ENCODE measurements at places on chromosomes 4 and X. TPM values are rescaled to one million over a fixed set of nuclear protein-coding genes. Genes with fewer than 3 reads are reported as not detected.
A peak's percentile ranks its signal among the peaks of the same experiment; 100 is the strongest.

DNA sequence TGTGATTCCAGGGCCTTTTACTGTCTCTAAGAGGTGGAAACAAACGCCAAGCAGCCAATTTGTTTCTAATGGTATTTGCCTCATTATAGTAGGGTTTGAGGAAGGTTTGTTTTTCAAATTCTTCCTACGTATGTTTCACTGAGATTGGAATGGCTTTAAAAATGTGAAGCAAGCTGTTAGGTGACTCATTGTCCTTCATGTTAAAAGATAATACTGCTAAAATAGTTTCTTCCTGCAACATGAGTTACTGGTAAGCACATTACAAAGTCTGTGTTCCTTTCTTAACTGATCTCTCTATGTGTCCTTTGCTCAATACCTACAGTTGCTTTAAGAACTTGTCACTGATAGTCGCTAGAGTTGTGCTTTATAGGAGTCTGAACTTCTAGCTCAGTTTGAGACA is 1183.9 kb downstream of the RPA4 start:
- no peak for DNase-seq

GRCh38 chr4:155624478-155624877 is 42.2 kb upstream of the GUCY1A1 start:
- DNase-seq, result no peak

The SERPINA7 gene
- not detected for total RNA-seq

The NR0B1 gene
- not detected for total RNA-seq

GRCh38 chr4:101970547-101971155 is 180.1 kb downstream of the BANK1 start:
- no peak for DNase-seq

The GSX2 gene
- not detected for total RNA-seq

The MAD2L1 gene
- total RNA-seq, result 9.4 TPM

GRCh38 chr4:180932370-180933001 is 1310.7 kb upstream of the TENM3 start:
- DNase-seq, result no peak

The TMEM156 gene
- total RNA-seq, result 0.32 TPM

GRCh38 chr4:98816816-98817215 is 112.1 kb downstream of the EIF4E start:
- no peak for DNase-seq

- no peak for DNase-seq
These were observed 1492.2 kb upstream of the TENM3 start for GRCh38 chr4:180751009-180751408.

The USP51 gene
- 1.1 TPM for total RNA-seq

The ARMCX1 gene
- 36.0 TPM for total RNA-seq

The SCRG1 gene
- total RNA-seq, result 59.0 TPM

- DNase-seq, result no peak
These were observed 19.1 kb downstream of the HAUS3 start for GRCh38 chr4:2222838-2223237.

- DNase-seq, result no peak
These were observed 137.5 kb downstream of the ZNF674 start for GRCh38 chrX:46407753-46408130.

The TBC1D8B gene
- 19.8 TPM for total RNA-seq

The TEX13B gene
- not detected for total RNA-seq

The DKK2 gene
- 107 TPM for total RNA-seq

The RAB9A gene
- 18.8 TPM for total RNA-seq

- DNase-seq, result no peak
These were observed 94.7 kb downstream of the LINC00632 start for GRCh38 chrX:140804292-140804691.

DNA sequence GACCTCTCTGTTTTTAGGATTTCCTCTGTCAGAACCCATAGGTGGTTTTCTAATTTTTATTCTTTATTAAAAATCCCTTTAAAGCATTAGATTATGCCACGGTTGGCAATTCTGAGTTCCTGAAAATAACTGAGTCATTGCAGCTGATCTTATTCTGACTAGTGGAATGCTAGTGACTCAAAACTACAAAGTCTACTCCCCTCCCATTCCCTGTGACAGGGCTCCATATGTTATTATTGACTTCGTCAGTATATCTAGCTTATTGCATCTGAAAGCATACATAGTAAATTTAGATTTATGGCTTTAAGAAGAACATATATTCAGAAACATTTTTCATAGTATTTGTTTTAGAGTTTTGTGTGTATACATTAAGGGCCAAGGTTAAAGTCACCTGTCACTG is 38.5 kb downstream of the HERC3 start:
- DNase-seq, result no peak

The TEX11 gene
- not detected for total RNA-seq

The SRPK3 gene
- total RNA-seq, result 0.18 TPM

DNA sequence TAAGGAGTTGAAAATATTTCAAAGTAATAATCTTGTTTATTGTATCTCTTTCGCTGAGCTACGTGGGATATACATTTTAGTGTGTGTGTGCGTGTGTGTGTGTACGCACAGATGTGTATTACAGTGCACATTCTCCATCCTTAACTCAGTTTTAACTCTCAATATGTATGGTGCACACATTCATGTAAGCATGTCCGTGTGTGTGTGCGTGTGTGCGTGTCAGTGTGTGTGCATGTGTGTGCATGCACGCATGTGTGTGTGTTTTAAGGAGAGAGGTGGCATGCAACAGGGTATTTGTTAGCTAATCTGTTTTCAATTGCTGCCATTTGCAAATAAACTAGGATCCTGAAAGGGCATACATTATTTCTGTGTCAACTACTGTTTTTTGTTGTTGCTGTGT is 264.9 kb upstream of the CXorf51A start:
- no peak for DNase-seq

The H2BW2 gene
- 0.59 TPM for total RNA-seq

DNA sequence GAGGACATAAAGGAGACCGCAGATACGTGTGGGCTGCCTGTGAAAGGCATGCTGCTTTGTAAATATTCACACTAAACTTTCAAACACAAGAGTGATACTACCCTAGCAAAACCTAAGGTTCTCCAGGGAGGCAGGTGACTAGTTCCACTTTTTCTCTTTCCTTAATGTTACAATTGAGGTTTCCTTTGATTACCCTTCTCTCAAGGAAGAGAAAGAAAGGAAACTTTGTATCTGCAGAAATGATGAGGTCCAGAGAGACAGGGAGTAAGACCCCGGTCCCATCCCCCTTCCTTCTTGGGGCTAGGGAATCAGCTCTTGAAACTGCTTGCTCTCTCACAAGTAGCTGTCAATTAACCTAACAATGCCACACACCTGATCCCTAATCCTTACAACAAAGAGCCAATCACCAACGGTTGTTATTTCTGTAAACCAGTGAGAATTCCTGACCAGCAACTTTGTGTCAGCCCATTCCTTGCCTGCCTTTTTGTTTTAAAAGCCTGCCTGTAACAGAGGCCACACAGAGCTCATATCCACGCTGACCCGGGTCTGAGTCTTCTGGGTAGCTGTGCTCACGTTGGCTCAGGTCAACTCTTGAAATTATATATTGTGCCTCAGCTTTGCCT is 754.8 kb upstream of the FRG1 start:
- DNase-seq, result no peak

DNA sequence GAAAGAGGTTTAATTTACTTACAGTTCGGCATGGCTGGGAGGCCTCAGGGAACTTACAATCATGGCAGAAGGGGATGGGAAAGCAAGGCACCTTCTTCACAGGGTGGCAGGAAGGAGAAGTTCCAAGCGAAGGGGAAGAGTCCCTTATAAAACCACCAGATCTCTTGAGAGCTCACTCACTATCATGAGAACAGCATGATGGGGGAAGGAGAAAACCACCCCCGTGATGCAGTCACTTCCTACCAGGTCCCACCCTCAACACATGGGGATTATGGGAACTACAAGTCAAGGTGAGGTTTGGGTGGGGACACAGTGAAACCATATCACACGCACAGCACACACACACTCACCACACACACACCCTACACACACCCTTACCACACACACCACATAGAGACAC is 104.3 kb downstream of the DCTD start:
- DNase-seq, result no peak

DNA sequence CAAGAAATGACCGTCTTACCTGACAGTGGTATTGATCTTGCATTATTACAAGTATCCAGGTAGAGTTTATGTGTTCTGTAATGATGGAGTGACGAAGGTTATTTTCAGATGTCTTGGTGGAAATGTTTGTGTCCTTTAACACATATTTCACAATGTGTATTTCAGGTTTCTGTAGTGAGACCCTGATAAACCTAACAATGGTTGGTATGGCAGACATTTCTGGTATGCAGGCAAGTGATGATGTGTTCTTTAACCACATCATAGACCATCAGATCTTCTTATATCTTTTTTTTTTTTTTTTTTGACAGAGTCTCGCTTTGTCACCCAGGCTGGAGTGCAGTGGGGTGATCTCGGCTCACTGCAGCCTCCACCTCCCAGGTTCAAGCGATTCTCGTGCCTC is 14.6 kb upstream of the ATXN3L start:
- no peak for DNase-seq

DNA sequence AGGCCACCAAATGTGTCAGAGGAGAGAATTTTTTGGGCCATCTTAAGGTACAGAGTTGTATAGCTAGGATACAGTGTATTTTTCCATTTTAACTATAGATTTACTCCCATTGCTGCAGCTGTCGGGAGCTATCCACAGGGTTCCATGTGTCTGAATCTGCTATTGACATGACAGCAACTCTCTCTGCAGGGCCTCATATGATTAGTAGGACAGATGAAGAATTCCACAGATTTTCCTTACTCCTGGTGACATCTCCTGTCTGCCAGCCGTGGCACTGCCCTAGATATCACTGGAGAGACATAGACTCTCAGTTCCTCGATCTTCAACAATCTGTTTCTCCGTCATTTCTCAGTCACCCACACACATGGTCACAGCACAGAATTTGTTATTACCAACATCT is 86.5 kb downstream of the SPCS3 start:
- no peak for DNase-seq

- DNase-seq, result no peak
These were observed 10.2 kb downstream of the ARX start for GRCh38 chrX:25005382-25006185.

The HTR2C gene
- not detected for total RNA-seq

- DNase-seq, result no peak
These were observed 20.0 kb downstream of the SLC38A5 start for GRCh38 chrX:48450076-48450475.

- DNase-seq, result peak; percentile 83
These were observed 17.4 kb downstream of the DGKQ start for GRCh38 chr4:955931-956381.
